ENCODE measurements at places on chromosomes 16 and 17. TPM values are rescaled to one million over a fixed set of nuclear protein-coding genes. Genes with fewer than 3 reads are reported as not detected.

Gene LGALS9
- total RNA-seq = 10.1 TPM

Gene TMEM92
- not detected for total RNA-seq

Gene SMARCE1
- 101 TPM for total RNA-seq

Gene CACNG3
- not detected for total RNA-seq

Gene TBC1D3E
- total RNA-seq = not detected

Gene LIMD2
- total RNA-seq = 6.6 TPM

GRCh38 chr17:74156878-74157277 lies 46.6 kb upstream of the RPL38 start:
- no peak for DNase-seq

GRCh38 chr17:40058865-40059264 lies 3.9 kb upstream of the THRA start:
- no peak for DNase-seq

DNA sequence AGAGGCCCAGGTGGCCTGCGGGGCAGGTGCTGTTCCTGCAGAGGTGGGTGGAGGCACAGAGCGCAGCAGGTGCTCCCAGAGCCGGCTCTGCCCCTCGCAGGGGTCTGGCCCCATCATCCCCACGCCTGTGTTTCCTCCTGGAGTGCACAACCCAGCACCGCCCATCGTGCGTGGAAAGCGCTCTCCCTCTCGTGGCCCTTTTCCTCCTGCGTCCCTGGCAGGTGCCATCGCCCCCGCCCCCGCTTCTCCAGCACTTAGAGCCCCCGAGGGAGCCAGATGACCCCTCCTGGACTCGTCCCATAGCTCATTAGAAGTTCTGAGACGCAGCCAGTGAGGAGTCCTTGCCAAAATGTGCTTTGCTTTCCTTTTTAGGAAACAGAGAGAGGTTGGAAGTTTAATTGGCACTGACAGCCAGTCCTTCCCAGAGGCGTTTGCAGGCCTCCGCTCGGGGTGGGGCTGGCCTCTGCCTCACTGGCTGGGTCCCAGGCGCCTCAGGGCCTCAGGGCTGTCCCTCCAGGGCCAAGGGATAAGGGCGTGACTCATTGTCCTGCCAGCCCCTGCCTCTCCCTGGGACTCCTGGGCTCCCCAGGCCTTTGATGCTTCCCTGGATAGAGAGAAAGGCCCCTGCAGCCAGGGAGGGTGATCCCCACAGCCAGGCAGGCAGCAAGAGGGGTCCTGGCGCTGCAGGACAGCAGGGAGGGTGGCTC lies 32.2 kb upstream of the CHMP6 start:
- no peak for DNase-seq

GRCh38 chr17:80381416-80381923 lies 33.5 kb upstream of the ENDOV start:
- no peak for DNase-seq

DNA sequence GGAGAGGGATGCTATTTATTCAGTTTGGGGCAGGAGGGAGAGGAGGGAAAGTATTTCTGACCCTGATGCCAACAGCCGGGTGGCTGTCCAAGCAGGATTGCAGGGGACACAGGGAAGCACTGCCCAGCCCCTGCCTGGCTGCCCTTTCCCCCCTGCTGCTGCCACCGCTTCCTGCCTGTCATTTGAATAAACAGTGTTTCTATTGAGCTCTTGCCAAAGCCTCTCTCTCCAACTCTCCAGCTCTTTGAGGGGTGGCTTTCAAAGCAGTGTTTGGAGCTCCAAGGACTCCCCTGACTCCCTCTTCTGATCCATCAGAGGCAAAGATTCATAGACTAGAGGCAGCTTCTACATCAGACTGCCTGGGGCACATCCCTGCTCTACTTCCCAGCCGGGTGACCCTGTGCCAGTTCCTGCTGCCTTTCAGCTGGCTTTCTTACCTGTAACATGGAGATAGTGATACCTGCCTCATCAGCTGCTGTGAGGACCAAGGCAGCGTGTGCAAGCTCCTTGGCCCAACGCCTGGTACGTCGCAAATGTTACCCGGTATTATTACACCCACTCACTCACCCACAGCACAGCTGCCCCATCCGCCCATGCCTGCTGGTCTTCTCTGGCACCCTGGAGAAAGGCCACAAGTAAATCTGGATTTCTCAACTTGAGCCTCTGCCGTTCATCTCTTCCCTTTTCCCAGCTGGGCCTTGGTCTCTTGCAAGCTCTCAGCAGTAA lies 9.5 kb downstream of the PROCA1 start:
- DNase-seq = no peak

GRCh38 chr16:53599548-53599947 lies 96.5 kb upstream of the AKTIP start:
- no peak for DNase-seq

DNA sequence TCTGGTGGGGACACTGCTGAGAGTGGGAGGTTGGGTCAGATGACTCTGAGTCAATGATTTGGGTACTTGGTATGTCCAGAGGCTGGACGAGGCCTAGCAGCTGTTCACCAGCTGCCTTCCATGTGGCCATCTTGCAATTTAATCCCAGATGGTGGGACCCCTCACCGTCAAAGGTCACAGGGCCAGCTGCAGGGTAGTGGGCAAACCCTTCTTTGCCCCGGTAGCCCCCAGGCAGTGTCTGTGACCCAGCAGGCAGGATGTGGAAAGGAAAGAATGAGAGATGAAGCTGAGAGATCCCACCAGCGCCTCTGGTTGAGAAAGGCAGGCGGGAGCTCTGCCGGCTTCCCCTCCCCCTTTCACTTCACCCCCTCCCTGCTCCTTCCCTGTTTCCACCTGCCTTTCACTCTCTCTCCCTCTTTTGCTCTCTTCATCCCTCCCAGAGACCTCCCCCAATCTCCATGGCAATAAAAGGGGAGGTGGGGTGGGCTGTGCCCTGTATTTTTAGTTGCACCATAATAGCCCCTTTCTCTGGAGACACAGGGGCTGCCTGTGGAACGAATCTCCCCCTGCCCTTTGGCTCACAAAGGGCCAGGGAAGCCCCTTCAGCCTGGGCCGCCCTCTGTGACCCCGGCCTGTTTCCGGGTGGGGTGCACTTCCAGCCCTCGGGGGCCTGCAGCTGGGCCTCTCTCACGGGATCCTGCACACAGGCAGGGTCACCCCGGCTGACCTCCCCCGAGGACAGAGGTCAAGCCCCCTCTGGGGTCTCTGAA lies 20.2 kb downstream of the CDK5RAP3 start:
- no peak for DNase-seq

DNA sequence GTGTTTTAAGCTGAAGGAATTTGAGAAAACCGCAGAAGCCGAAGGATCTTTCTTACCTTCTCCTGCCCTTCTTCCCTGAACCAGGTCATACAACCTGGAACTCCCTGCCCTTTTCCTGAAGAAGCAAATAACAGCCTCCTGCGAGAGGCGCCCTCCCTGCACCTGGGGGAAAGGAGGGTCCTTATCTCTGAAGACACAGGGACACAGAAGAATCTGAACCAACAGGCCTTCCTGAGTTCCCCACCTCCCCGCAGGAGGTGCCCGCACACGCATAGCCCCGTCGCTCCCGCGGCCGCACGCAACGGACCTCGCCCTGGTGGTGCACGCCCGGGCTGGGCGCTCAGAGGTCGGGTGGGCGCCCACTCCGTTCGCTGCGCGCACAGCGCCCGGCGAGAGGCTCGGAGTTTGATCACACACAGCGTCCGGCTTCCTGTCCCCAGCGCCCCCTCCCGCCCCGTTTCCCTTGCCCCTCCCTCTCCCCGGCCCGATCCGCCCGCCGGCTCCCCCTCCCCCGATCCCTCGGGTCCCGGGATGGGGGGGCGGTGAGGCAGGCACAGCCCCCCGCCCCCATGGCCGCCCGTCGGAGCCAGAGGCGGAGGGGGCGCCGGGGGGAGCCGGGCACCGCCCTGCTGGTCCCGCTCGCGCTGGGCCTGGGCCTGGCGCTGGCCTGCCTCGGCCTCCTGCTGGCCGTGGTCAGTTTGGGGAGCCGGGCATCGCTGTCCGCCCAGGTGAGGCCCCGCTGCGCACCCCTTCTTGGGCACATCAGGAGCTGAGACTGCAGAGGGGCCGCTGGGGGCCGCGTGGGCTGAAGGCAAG lies at the start of gene TNFSF12:
Gene TNFSF12, plus strand, starts transcription at position 474 of the 816 bp plus-strand sequence. Its CDS starts 96 bp downstream, at position 570.
- peak; percentile 62 for DNase-seq

- no peak for DNase-seq
Observed at GRCh38 chr17:46013502-46014165, 14.6 kb downstream of the STH start.
